ENCODE measurements at places on chromosomes 3 and 15. TPM values are rescaled to one million over a fixed set of nuclear protein-coding genes. Genes with fewer than 3 reads are reported as not detected.

Gene WDR93
- 0.21 TPM for total RNA-seq

Gene SLITRK3
- total RNA-seq = not detected

Gene IMPG2
- not detected for total RNA-seq

Gene CCDC80
- total RNA-seq = 37.7 TPM

Gene TGFBR2
- 57.1 TPM for total RNA-seq

Gene FAM227B
- 1.2 TPM for total RNA-seq

Gene CEMIP
- total RNA-seq = 1.0 TPM

Gene TLR9
- not detected for total RNA-seq
